Activated T-cell treated with anti-CD3 and anti-CD28 coated beads, Interleukin-2, amount 50 U/mL, for 1 hour (primary cell): ENCODE measurements at places on chromosomes 4 and X.

DNA sequence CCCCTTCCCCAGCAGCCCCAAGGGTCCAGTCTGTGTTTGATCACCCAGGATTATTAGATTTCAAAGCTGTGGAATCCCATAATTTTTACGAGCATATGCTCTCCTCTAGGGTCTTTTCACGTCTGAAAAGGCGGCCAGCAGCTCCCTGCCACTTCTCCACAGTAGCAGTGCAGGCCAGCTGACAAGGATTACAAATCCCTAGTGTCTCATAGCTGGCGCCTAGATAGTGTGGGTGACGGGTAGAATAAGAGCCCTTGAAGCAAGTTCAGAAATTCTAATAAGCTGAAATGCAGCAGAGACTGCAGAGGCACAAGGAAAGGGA, 79.4 kb downstream of the RLIM start:
- no peak for DNase-seq

GRCh38 chrX:149571770-149572169, 15.5 kb downstream of the MAGEA9B start:
- DNase-seq: no peak

- no peak for DNase-seq
These were observed 295.0 kb downstream of the CENPC start for GRCh38 chr4:67250131-67250896.

GRCh38 chr4:56026596-56026995, 77.9 kb downstream of the CEP135 start:
- DNase-seq: no peak

DNA sequence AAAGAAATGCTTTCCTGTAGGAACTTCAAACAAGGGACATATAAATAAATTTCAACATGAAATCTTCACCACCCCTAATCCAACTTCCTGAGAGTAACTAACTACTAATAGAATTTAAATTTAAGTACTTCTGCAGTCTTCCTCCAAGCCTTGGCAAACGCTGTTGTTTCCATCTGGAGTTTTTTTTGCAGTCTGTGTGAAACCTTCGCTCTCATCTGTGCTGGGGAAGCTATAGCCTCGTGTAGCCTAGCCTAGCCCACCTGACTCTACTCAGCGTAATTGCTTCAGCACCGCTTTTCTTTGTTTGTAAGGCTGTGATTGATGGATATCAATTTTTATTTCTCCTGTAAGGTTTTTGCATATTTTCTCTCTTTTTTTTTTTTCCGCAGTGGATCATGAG, 30.9 kb downstream of the STOX2 start:
- DNase-seq: no peak

DNA sequence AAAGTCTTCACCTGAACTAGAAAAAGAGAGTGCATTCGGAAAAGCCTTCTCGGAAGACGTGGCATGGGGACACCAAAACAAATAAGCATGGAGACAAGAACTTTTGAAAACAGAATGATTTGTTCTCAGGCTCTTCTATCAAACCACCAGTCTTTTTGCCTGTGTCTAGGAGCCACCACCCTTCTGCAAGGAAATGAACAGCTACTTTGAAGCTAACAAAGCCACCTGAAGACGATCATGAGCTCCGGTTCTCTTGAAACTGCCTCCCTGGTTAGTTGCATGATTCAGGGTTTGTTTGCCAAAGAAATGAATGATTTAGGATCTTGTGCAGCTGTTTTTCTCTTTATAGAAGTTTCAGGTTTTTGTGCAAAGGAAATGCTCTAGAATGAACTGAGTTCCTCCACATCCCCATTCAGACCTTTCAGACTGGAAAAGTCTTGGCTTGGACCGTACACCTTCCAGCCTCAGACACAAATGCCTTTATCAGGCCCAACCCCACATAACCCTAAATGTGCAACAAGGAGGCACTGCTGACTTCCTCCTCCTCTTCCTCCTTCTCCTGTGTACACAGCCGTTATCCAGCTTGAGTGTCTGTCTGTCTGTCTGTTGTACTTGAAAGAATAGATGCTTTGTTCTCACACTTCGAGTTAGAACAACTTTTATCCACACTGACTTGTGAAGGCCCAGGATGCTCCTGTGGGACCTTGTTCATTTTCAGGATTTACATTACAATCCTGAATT, 334.8 kb upstream of the KLF3 start:
- no peak for DNase-seq

DNA sequence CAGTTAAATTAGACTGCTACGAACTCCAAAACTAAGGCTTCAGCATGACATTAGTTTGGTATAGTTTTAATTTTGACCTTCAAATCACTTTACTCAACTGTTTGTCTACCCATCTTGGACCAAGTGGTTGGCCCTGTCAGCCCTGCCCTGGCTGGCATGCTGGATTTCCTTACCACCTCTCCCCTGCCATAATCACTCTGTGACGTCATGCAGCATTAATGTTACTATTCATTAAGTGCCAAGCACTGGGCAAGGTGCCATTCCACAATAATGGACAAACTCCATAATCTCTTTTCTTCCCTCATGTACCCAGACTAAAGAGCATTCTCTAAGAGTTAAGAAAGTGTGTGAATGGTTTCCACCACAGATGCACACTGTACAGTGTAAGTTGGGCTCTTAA, 277.0 kb upstream of the INTU start:
- DNase-seq: no peak

DNA sequence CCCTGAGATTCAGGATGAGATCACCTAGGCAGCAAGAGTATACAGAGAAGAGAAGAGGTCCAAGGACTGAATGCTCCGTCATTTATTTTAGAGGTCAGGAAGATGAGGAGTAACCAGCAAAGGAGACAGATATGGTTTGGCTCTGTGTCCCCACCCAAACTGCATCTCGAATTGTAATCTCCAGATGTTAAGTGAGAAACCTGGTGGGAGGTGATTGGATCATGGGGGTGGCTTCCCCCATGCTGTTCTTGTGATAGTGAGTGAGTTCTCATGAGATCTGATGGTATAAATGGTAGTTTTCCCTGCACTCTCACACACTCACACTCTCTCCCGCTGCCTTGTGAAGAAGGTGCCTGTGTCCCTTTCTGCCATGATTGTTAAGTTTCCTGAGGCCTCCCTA, 60.8 kb downstream of the MID1IP1 start:
- no peak for DNase-seq

DNA sequence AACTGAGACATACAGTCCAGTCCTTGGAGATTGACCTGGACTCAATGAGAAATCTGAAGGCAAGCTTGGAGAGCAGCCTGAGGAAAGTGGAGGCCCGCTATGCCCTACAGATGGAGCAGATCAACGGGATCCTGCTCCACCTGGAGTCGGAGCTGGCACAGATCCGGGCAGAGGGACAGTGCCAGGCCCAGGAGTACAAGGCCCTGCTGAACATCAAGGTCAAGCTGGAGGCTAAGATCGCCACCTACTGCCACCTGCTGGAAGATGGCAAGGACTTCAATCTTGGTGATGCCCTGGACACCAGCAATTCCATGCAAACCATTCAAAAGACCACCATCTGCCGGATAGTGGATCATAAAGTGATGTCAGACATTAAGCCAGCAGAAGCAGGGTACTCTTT, 20.4 kb upstream of the FRMPD3 start:
- no peak for DNase-seq

DNA sequence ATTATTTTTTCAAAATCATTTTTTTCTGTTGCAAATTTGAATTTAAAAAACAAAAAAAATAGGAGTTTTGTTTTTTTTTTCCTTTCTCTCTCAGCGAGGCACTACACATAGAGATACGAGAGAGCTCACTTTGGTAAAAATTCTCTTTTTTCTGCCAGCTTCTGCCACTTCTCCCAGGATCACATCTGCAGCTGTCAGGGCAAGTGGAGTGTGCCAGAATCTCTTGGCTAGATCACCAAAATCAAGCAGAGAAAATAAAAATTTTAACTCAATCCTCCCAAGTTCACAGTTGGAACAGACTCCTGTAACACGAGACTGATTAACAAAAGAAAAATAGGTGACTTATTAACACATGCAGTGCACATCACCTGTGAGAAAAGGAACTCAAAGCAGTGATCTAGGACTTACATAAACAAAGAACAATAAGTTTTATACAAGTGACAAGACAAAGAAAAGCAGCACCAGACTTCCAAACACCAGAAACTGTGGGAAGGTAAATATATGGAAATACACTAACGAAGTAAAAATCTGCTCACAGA, 213.2 kb upstream of the ZFP42 start:
- DNase-seq: no peak

DNA sequence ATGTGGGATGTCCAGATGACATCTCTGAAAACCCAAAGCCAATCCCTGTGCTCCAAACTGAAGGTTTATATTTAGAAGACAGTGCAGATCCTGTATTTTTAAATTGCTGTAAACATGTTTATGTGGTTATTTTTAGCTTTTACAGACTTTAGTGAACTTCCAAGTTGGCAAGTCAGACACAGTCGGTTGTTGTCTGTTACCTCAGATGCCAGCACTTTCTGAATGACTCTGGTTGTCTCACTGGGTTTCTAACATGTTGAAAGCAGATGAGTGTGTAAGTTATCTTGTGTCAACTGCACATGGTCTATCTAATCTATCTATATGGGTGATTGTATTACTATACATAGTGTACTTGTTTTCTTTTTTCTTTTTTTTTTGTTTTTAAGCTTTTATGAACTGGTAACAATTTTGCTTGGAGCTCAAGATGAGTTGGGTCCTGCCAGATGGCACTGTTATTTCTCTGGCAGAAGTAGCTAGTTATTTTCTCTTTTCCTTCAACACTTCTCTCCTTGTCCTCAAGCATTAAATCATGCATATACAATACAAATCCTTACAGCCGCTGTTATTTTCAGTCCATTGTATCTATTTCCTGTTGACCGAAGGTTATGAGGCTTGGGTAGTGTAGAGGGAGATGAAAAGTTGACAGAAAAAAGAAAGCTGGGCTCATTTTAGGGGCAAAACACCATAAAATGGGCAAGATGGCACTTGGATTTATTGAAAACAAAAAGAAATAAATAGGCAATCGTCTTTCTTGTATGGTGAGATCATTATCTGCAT, 66.3 kb downstream of the GAB1 start:
- no peak for DNase-seq

DNA sequence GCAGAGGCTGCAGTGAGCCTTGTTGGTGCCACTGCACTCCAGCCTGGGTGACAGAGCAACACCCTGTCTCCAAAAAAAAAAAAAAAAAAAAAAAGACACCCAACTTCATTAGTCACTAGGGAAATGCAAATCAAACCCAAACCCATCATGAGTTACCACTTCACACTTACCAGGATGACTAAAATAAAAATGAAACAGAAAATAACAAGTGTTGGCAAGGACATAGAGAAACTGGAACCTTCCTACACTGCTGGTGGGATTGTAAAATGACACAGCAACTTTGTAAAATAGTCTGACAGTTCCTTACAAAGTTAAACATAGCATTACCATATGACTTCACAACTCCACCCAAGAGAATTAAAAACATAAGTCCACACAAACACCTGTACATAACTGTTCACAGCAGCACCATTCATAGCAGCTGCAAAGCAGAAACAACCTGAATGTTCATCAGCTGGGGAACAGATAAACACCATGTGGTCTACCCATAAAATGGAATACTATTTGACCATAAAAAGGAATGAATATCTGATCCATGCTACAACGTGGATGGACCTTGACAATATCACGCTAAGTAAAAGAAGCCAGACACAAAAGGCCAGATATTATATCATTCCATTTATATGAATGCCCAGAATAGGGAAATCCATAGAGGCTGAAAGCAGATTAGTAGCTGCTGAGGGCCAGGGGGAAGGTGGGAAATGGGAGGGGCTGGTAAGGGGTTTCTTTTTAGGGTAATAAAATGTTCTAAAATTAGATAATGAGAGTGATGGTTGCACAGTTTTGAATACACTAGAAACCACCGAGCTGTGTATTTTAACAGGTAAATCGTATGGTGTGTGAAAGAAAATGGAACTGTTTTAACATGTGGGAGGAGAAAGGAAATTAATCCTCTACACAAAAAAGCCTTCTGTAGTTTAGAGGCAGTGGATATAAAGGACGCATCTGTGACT, 18.3 kb downstream of the CD99L2 start:
- no peak for DNase-seq

DNA sequence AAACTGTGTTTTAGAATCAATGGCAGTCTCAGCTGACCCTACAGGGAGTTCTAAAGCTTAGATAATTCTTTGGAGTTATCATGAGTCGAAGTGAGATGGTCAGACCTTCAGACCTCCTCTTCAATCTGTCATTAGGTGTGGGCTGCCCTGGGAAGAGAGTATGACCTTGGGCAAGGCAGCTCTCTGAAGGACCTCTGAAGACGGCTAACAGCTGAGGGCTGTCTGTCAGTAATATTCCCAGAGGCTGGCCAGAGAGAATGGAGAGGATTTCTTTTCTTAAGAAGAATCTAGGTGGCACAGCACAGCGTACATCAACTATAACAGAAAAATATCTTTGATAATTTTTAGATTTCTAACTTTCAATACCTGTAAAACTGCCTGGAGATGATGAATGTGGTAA, 379.4 kb downstream of the ZNF674 start:
- DNase-seq: no peak
